ENCODE measurements at places on chromosomes 5 and 9.

GRCh38 chr9:17003576-17004240 lies 131.1 kb upstream of the CNTLN start:
- DNase-seq: no peak

DNA sequence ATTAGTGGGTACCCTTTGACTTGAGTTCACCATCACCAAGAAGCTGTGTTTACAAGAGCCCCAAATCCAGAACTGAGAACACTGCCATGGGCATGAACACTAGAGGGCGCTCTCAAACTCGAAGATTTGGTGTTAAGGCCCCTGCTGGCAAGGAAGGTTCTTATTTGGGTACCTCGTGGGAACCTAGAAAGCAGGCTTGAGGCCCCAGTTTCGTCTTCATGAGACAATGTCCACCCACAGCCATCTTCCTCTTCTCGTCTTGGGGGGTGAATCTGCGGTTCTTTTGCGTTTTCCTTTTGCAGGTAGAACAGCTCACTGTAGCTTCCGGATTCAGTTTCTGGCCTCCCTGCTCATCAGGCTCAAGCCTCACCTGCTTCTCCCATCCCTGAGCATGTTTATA lies 184.0 kb downstream of the SEMA5A start:
- DNase-seq: no peak

GRCh38 chr5:133052317-133053175 lies 733 bp downstream of the HSPA4 start:
- no peak for DNase-seq

DNA sequence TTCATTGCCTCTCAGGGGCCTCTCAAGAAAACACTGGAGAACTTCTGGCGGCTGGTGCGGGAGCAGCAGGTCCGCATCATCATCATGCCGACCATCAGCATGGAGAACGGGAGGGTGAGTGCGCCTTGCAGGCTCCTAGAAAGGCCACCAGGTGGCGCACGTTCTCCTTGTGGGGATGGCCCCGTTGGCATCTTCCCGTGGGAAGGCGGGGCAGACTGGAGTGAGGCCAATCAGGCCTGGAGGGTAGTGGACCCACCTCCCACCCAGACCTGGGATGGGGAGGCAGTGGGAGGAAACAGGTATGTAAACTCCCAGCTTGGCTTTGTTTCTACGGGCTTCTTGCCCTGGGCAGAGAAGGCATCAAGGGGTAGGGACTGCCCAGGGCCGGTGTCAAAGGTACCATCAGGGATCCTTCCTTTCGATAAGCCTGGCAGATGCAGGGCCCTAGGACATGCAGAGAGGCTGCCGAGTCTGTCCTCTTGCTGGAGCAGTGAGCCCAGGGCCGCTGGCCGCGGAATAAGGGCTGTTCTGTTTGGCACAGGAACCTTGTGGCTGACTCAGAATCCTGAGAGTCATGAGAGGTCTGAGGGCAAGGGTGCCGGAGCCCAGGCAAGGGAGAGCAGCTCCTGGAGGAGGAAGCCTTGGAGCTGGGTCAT lies 18.9 kb upstream of the SPTLC1 start:
- DNase-seq: peak; percentile 68

DNA sequence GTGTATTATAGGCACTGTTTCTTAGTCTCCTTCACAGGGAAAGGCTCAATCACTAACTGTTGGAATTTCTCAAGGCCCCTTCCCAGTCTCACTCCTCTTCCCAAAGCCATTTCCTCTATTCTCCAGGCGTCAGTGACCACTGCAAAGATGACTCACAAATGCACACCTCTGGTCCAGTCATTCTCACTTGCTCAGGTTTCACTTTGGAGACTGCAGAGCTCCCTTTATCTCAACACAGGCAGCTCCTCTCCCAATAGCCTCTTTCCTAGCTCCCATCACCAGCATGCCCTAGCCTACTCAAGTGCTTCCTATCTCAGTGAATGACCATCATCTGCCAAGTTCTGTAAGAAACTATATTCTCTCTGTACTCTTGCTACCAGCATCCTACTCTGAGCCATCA lies 323.6 kb downstream of the NTRK2 start:
- DNase-seq: no peak
